ENCODE measurements at places on chromosomes 3 and 15.

- DNase-seq: no peak
Observed at GRCh38 chr3:190265796-190266195, 56.5 kb downstream of the CLDN1 start.

GRCh38 chr3:184662187-184662586 is 49.7 kb downstream of the MAGEF1 start:
- DNase-seq: no peak

- no peak for DNase-seq
Observed at GRCh38 chr15:72850833-72851232, 67.3 kb upstream of the ADPGK start.

GRCh38 chr3:83734656-83735055 is 1224.1 kb upstream of the CADM2 start:
- no peak for DNase-seq

Data from activated naive CD4-positive, alpha-beta T cell treated with anti-CD3 and anti-CD28 coated beads for 36 hours (primary cell).